ENCODE measurements at places on chromosomes 4 and X. TPM values are rescaled to one million over a fixed set of nuclear protein-coding genes. Genes with fewer than 3 reads are reported as not detected.

GRCh38 chr4:85084371-85085094, 118.0 kb upstream of the WDFY3 start:
- peak; percentile 48 for DNase-seq

- DNase-seq = no peak
These were observed 16.8 kb downstream of the UGDH start for GRCh38 chr4:39510348-39510929.

DNA sequence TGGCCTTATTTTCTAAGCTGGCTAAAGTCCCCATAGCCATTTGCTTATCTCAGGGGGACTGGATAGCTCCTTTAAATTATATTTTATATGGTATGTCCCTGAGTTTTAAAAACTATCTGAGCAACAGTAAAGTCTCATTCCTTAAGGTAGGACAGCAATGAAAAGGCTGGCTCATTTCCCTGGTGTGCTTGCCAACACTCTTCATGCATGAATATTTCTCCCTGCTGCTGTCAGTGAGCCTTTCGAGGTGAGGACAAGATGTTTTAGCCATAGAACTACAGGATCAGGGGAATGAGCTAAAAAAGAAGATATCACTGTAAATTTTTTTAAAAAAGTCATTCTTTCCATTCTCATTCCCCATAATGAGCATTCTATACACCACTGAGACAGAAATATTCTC, 427.3 kb upstream of the FAM241A start:
- DNase-seq = no peak

DNA sequence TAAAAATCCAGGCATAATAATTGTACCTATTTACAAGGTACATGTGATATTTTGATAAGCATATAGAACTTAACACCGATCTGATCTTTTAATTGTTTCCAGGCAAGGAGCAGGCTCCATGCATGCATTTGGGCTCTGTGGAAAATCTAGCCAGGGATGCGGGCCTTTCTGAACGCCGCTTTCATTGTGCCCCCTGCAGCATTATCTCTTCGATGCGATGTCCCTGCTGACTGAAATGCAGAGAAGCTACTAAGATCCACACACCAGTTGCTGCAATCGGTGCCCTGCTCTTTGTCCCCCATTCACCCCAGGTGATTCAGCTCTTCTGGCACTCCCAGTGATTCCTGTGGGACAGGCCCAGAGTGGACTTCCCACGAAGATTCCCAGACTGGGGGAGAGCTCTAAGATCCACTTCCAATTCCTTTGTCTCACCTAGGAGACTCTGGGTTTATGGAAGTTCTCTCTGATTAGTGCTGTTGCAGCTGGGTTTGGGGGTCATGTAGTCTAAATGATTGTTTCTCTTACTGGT, 254.3 kb upstream of the AGA start:
- no peak for DNase-seq

DNA sequence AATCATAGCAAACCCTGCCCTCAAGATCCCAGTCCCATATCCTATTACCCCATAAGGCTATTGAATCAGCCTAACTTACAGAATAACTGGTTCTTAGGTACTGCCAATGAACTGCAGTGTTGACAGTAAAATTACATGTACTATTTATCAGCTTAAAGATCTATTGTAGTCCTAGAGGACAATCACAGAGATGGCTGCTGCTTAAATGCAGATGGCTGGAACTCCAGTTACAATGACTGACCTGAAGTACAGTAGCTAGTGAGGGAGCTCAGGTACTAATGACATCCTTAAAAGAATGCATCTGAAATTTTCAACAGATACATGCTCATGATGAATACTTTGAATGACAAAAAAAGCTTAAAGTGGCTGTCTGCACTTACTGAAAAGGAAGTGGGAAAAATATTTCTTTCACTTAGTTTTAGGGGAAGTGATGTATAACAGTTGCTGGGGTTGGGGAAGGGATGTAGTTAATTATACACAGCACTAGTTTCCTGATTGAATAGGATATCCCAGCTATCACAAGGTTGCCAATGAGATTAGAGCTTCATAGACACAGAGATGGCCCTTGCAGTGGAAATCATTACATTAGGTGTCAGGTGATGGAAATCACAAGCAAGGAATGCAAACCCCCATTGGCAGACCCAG, 42.0 kb downstream of the USP26 start:
- DNase-seq = no peak

- DNase-seq = no peak
These were observed 69.0 kb downstream of the ATOH1 start for GRCh38 chr4:93897559-93897958.

- DNase-seq = no peak
These were observed 10.7 kb downstream of the PDE6B start for GRCh38 chr4:635851-636627.

- no peak for DNase-seq
These were observed 45.4 kb downstream of the ZNF711 start for GRCh38 chrX:85288992-85289723.

GRCh38 chr4:127103681-127104115, 529.1 kb upstream of the INTU start:
- DNase-seq = no peak

DNA sequence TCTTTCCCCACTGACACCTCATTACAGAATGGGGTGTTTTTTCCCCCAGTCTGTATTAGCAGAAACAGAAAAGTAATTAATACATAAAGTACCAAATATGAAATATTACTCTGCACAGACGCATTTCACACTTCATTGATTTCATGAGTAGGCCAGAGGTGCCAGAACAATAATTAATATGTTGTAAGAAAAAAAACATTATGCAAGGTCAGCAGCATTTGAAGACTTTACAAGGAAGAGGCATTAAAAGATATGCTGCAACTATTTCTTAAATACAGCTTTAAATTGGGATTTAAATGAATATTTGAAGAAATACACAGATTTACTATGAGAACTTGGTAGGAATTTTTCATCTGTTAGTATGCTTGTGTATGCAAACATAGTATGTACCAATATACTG, 37.7 kb downstream of the NAA11 start:
- no peak for DNase-seq

- no peak for DNase-seq
These were observed 904 bp upstream of the WDR1 start for GRCh38 chr4:10117359-10118047.

- no peak for DNase-seq
These were observed 74.8 kb downstream of the HTRA3 start for GRCh38 chr4:8344377-8344776.

DNA sequence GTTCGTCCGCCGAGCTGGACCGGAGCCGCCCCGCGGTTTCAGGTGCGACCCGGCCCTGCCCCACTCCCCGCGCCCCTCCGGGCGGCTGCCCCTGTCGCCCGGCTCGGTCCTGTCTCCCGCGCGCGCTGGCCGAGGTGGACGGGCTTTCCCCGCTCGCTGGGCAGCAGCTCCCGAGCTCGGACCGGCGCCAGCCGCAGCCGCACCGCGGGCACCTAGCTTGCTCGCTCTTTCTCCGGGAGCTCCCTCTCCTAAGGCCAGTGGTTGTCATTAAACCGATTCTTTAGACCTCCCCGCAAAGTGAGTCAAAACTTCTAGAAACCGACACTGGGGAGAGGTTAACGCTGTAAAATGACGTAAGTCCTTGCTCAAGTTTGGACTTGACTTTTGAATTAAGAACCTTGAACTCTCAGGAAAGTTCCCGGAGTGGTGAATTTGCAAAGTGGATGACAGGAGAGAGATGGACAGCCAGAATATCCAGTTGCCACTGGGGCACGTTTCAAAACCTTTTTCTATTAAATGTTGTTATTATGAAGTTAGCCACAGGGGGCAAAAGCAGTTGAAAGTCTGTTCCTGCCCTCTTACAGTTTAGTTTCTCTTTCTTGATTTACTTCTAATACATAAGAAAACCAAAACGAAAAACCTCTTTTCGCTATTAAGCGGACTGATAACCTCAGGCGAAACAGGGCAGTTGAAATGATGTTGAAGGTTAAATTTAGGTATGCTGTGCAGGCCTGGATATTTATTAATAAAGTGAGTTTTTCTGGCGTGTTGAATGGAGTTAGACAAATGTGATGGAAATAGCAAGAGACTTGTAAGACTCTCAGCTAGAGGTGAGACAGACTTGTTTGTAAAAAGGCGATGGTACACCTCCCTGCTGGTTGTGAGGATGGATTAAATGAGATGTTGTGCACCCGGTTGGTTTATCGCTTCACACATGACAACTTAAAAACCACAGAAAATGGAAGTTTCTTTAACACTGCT, 847 bp downstream of the PI4K2B start:
- DNase-seq = peak; percentile 90

DNA sequence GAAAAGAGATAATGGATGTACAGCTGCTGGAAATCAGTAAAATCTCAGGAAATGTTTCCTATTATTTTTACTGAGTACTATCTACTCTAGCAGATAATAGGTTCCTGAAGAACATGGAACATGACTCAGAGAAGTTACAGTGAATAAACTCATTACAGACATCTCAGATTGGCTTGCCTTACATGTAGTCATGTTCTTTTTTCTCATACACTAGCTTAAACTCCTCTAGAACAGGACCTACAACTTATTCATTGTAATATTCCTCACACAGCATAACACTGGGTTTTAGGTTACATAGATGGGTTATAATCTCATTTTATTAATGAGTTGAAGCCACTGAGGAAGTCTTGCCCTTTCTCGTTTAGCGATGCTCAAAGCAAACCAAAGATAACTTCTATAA, 86.9 kb upstream of the BMP2K start:
- no peak for DNase-seq

GRCh38 chr4:187109636-187110035, 386.0 kb upstream of the FAT1 start:
- DNase-seq = no peak

GRCh38 chrX:110561034-110561433, 202.4 kb downstream of the RTL9 start:
- DNase-seq = no peak

DNA sequence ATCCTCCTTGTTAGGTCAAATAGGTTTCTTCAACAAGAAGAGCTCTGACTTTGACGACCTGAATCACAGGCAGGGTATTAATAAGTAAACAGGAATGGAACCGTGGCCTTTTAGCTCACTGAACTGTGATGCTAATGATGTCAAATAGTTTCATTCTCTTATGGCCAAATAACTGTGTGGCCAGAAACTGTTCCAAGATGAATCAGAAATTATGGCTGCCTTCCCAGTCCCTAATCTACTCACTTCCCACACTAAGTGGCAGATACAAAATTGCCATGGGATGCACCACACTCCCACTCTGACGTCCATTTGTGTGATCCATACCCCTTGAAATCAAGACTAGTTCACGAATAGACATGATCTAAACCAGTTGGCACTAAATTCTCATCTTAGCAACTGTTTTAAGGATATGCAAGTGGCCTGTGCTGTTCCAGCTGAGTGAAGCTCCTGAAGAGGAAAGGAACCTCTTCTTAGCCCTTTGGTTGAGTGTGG, 455.4 kb downstream of the IL15 start:
- DNase-seq = no peak

GRCh38 chr4:104492183-104492771, 2.4 kb downstream of the CXXC4 start:
- DNase-seq = no peak

DNA sequence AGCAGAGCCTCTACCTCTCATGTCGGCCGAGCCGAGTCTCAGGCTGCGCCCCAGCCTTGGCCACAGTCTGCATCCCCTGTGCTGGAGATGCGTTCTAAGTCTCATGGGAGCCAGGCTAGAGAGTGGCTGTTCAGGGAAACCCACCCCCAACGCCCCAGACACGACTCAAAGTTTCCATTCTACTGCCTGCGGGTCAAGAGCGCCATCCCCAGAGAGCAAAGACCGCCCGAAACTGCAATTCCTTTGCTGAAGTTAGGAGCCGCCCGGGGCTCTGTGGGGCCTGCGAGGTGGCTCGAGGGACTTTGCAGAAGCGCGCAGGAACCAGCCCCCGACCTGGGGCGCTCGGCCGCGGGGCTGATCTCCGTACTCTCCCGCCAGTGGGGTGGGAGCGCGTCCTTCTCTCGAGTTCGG, 10.0 kb upstream of the ELF4 start:
- DNase-seq = no peak

DNA sequence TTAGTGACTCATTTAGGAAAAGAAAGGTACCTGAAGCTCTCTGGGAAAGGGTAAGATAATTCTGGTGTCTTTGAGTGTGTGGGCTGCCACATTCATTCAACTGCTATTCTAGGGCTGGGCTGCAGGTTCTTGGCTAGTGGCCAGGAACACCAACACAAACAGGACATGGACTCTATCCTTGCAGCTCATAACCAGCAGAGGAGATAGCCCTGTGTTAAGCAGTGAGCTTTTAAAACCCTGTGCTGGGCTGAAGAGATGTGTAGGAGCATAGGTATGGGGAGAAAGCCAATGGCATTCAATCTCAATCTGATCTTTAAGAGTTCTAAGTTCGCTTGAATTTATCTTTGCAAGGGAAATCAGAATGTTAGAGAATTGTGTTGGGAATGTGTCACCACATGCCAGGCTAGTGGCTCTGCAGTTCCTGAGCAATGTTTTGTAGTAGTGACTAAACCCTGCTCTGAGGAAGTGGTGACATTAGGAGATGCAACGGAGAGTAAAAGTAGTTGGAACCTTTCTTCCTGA, 39.2 kb downstream of the SGMS2 start:
- DNase-seq = no peak

DNA sequence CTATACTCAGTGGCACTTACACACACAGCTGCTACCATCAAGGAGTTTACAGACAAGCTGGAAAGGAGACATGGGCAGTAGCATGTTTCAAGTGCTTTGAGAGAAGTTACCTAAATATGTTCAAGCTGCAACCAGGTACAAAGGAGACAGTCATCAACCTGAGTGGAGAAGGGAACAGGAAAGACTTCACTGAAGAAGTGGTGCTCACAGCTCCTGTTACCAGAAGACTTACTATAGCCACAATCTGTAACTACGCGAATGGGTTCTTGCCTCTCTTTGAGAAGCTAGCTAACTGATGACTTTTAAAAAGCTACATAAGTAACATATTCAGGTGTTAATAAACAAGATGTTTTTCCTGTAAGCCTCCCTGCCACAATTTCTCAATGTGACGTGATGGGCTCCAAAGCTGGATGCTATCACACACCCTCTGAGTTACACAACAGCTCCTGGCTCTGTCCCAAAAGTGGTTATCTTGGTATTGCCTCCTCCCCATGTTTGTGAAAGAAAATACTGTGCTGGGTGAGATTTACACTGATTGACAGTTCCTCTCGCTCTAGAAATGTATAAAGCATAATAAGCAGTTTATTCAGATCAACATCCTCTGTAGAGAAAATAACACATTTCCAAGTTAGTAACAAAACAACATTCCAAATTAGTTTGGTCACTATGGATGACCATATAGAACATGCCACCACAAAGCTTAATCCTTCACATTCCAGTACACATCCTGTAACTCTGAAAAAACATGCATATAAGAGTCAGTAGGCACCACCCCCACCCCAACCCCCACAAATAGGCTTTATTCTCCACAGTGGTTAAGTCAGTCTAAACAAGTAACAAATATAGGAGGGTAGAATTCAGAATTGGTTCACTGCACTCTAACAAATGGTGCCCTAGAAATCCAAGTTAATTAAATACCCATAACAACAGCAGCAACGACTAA, 81.8 kb downstream of the FRYL start:
- DNase-seq = no peak

GRCh38 chr4:182925298-182925757, 8.1 kb upstream of the DCTD start:
- peak; percentile 83 for DNase-seq

The FMR1NB gene
- polyA plus RNA-seq = not detected

The ZAR1 gene
- 0.08 TPM for polyA plus RNA-seq

The HS6ST2 gene
- 19.2 TPM for polyA plus RNA-seq

The WDR19 gene
- 93.0 TPM for polyA plus RNA-seq

The LGI2 gene
- 3.3 TPM for polyA plus RNA-seq

Measured in left lung (tissue), 14 donors.